GM10248 (cell line): ENCODE measurements at places on chromosomes 4 and X.

GRCh38 chr4:138190452-138190858 lies 51.7 kb downstream of the SLC7A11 start:
- DNase-seq: peak; percentile 51

- no peak for DNase-seq
Observed at GRCh38 chrX:54292755-54293154, 65.1 kb downstream of the WNK3 start.

GRCh38 chrX:153723351-153724251 lies 586 bp downstream of the BCAP31 start:
- peak; percentile 65 for DNase-seq

- no peak for DNase-seq
Observed at GRCh38 chrX:148035380-148035779, 54.2 kb downstream of the FMR1NB start.

DNA sequence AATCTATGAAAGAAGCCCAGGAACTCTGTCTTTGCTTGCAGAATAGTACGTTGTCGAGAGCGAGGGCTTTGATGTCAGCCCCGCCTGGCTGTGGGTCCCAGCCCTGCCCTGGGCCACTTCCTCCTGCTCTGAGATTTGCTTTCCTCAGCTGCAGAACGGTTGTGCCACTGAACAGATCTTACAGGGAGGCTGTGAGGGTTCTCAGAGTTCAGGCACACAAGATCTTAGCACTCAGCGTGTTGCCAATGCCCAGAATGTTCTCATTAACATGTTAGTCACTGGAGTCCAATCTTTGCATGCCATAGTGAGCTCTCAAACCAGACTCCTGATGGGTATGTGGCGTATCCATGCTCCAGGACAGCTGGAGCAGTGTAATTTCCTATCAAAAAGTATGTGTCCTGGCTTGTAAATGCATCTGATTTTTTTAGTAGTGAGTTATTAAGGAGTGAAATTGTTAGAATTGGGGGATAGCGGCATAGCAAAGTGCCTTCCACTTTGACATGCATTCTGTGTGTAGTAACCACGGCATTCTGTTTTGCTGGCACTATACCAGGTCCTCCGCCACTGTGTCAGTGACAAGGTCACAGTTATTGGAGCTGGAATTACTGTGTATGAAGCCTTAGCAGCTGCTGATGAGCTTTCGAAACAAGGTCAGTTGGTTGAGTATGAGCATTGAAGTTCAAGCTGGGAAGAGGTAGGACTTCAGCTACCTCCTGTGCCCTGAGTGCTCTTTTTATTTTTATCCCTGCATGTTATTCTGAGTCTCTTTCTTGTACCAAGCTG lies 31.6 kb downstream of the TKTL1 start:
- DNase-seq: no peak

GRCh38 chr4:37967736-37968135 lies 7.5 kb downstream of the PTTG2 start:
- DNase-seq: no peak
